ENCODE measurements at places on chromosomes 4 and X.

GRCh38 chrX:50952406-50952805 is 41.9 kb downstream of the BMP15 start:
- no peak overlapping the region for H3K4me3 ChIP-seq
- no peaks in the 10 kb centered on the region for H3K36me3 ChIP-seq
- no peaks in the 10 kb centered on the region for H3K4me1 ChIP-seq
- H3K27me3 ChIP-seq: no peaks in the 10 kb centered on the region

GRCh38 chrX:45849261-45849862 is 648.7 kb upstream of the DIPK2B start:
- H3K27me3 ChIP-seq: no peaks in the 10 kb centered on the region
- no peak for DNase-seq
- H3K4me3 ChIP-seq: peak overlapping the region; percentile 74
- H3K27ac ChIP-seq: no peak overlapping the region
- H3K4me1 ChIP-seq: no peaks in the 10 kb centered on the region

GRCh38 chr4:69039071-69039470 is 57.2 kb upstream of the UGT2B7 start:
- H3K27ac ChIP-seq: no peak overlapping the region
- H3K4me3 ChIP-seq: no peak overlapping the region
- no peak for DNase-seq
- H3K36me3 ChIP-seq: no peaks in the 10 kb centered on the region
- H3K4me1 ChIP-seq: no peaks in the 10 kb centered on the region
- no peaks in the 10 kb centered on the region for H3K27me3 ChIP-seq

GRCh38 chrX:102985192-102985591 is 48.1 kb downstream of the RAB40AL start:
- H3K27me3 ChIP-seq: no peaks in the 10 kb centered on the region
- H3K4me3 ChIP-seq: no peak overlapping the region
- no peak for DNase-seq
- no peak overlapping the region for H3K27ac ChIP-seq

GRCh38 chrX:151225843-151226242 is 49.5 kb downstream of the GPR50 start:
- no peak overlapping the region for H3K4me3 ChIP-seq
- peaks cover 2% of the 10 kb centered on the region for H3K4me1 ChIP-seq
- no peak overlapping the region for H3K27ac ChIP-seq
- DNase-seq: no peak

- no peak for DNase-seq
- no peaks in the 10 kb centered on the region for H3K36me3 ChIP-seq
- no peaks in the 10 kb centered on the region for H3K27me3 ChIP-seq
- no peak overlapping the region for H3K4me3 ChIP-seq
- H3K27ac ChIP-seq: no peak overlapping the region
Measured at GRCh38 chr4:187190390-187190789, 466.7 kb upstream of the FAT1 start.

DNA sequence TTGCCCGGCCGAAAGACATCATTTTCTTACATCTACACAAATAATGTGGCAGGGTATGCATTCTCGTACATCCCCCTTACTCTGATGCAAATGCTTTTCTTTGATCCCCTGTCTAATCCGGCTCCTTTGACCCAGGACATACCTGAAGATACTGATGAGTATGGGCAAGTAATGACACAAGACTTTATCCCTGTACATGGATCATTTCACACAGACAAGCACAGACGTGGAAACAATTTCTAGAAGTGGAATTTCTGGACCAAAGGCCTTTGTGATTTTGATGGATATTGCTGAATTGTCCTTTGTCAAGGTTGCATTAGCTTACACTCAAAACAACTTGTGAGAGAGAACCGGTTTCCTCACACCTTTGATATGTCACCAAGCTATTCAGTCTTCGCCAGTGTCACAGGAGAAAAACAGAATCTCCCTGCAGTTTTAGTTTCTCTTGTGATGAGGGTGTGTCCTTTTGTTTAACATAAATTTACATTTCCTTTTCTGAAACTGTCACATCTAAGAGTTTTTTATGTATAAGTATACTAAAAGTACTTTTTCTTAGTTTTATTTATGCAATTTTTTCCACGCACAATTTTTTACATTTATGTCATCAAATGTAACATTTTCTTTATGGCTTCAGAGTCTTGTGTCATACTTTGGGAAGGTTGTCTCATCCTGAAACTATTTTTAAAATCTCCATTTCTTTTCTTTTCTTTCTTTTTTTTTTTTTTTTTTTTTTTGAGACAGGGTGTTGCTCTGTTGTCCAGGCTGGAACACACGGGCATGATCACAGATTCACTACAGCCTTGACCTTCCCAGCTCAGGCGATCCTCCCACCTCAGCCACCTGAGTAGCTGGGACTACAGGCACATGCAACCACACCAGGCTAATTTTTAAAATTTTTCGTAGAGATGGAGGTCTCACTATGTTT is 25.2 kb downstream of the RWDD4 start:
- H3K27ac ChIP-seq: no peak overlapping the region
- no peak overlapping the region for H3K4me3 ChIP-seq
- peaks cover 1% of the 10 kb centered on the region for H3K4me1 ChIP-seq
- no peaks in the 10 kb centered on the region for H3K27me3 ChIP-seq

- no peaks in the 10 kb centered on the region for H3K4me1 ChIP-seq
- no peak overlapping the region for H3K4me3 ChIP-seq
- H3K27me3 ChIP-seq: no peaks in the 10 kb centered on the region
- no peak overlapping the region for H3K27ac ChIP-seq
Measured at GRCh38 chr4:41763729-41764128, 15.2 kb upstream of the PHOX2B start.

DNA sequence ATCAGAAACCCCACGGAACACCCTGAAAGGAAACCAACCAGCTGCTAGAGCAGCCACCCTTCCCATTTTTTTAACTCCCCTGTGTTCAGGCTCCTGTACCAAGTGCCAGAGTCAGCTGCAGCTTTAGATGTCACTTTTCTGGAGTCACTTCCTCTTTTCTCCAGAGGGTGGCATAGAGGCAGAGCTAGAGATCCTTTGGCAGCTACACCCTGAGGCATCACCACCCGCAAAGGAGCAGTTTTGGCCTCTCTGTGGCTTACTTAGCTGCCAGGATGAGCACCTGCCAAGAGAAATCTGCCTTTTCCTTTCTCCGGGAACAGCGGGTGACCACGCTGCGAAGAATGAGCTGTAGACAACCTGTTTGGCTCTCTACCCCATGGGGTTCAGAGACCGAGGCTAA is 58.0 kb upstream of the CHRDL1 start:
- H3K36me3 ChIP-seq: no peaks in the 10 kb centered on the region
- no peak overlapping the region for H3K27ac ChIP-seq
- no peaks in the 10 kb centered on the region for H3K4me1 ChIP-seq
- no peak overlapping the region for H3K4me3 ChIP-seq
- DNase-seq: peak; percentile 1
- no peaks in the 10 kb centered on the region for H3K27me3 ChIP-seq

GRCh38 chr4:150212927-150213326 is 134.7 kb downstream of the DCLK2 start:
- no peaks in the 10 kb centered on the region for H3K27me3 ChIP-seq
- no peaks in the 10 kb centered on the region for H3K36me3 ChIP-seq
- no peak overlapping the region for H3K4me3 ChIP-seq

DNA sequence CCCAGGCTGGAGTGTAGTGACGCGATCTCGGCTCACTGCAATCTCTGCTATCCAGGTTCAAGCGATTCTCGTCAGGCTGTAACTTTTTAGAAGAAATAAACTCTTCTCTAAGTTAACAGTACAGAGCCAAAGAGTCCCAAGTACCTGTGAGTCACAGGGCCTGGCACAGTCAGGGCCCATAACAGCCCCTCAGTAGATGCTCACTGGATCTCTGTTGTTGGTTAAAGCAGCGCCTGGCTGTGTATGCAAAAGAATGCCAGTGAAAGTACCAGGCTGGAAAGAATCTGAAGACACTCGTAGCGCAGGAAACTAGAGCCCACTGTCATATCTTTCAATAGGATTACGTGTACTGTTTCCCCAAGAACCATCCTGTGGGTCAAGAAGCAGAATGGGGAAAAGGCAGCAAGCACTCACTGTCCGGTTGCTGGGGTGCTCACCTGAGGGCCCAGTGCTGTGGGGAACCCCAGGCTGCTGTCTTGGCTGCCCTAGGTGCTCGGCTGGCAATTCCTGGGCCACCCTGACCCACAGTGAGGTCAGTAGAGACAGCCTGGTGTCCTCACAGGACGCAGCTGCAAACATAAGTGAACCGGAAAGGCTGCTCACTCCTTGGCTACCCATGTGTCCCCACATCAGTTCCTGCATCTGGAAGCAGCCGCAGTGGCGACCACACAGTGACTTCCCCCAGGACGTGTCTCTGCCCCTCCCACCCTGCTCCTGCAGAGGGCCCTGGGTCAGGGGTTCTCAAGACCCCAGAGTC is 3.1 kb upstream of the SLBP start:
- H3K4me1 ChIP-seq: no peaks in the 10 kb centered on the region
- no peak for DNase-seq
- peaks cover 17% of the 10 kb centered on the region for H3K36me3 ChIP-seq
- no peak overlapping the region for H3K4me3 ChIP-seq
- H3K27ac ChIP-seq: no peak overlapping the region

GRCh38 chrX:96982161-96982560 is 98.5 kb downstream of the RPA4 start:
- H3K27me3 ChIP-seq: no peaks in the 10 kb centered on the region
- no peak overlapping the region for H3K4me3 ChIP-seq
- H3K27ac ChIP-seq: no peak overlapping the region
- no peaks in the 10 kb centered on the region for H3K36me3 ChIP-seq

GRCh38 chr4:25872851-25873631 is 10.3 kb upstream of the SEL1L3 start:
- no peak for DNase-seq
- no peak overlapping the region for H3K4me3 ChIP-seq
- no peak overlapping the region for H3K27ac ChIP-seq
- H3K36me3 ChIP-seq: no peaks in the 10 kb centered on the region
- H3K27me3 ChIP-seq: no peaks in the 10 kb centered on the region

DNA sequence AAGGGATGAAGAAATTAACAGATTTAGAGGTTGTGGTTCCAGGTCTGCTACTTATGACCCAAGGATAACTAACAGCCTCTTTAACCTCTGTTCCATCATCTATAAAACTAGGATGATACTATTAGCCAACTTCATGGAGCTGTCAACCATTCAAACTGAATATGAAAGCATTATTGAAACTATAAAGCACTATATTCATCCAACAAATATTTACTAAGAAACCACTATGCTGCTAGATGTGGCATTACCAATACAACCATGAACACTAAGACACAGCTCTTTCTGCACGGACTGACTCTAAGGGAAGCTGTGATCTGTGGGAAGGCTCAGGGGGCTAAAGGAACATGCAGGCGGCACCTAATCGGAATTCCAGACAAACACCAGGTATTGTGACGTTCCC is 66.0 kb downstream of the APBB2 start:
- H3K27ac ChIP-seq: no peak overlapping the region
- 0 out of 2 replicates have a peak, but pooled peaks cover 2% of the 10 kb centered on the region for H3K4me1 ChIP-seq
- H3K4me3 ChIP-seq: no peak overlapping the region
- no peaks in the 10 kb centered on the region for H3K36me3 ChIP-seq
- DNase-seq: no peak

DNA sequence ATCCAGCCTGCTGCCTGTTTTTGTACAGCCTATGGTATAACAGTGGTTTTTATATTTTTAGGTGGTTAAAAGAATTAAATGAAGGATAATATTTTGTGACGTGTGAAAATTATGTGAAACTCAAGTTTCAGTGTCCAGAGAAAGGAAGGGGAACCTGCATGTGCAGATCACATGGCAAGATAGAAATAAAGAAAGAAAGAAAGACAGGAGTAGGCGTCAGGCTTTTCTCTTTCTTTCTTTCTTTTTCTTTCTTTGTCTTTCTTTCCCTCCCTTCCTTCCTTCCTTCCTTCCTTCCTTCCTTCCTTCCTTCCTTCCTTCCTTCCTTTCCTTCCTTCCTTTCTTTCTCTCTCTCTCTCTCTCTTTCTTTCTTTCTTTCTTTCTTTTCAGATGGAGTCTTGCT is 42.0 kb upstream of the HUWE1 start:
- no peak overlapping the region for H3K4me3 ChIP-seq
- no peaks in the 10 kb centered on the region for H3K27me3 ChIP-seq

GRCh38 chr4:182694551-182694950 is 222.6 kb downstream of the DCTD start:
- H3K4me3 ChIP-seq: no peak overlapping the region
- no peak for DNase-seq
- H3K27ac ChIP-seq: no peak overlapping the region
- no peaks in the 10 kb centered on the region for H3K4me1 ChIP-seq
- H3K27me3 ChIP-seq: no peaks in the 10 kb centered on the region

GRCh38 chr4:76989391-76990061 is 40.0 kb downstream of the SEPTIN11 start:
- no peak for DNase-seq
- no peaks in the 10 kb centered on the region for H3K27me3 ChIP-seq
- H3K27ac ChIP-seq: no peak overlapping the region
- H3K4me3 ChIP-seq: no peak overlapping the region
- H3K4me1 ChIP-seq: peaks cover 1% of the 10 kb centered on the region
- H3K36me3 ChIP-seq: no peaks in the 10 kb centered on the region

- H3K4me1 ChIP-seq: peaks cover 1% of the 10 kb centered on the region
- no peak within 1 kb of the TSS for H3K27ac ChIP-seq
- peaks cover 24% of the 10 kb centered on the region for H3K27me3 ChIP-seq
- no peak for DNase-seq
- H3K4me3 ChIP-seq: peak within 1 kb of the TSS; percentile 52
Measured at GRCh38 chr4:48483006-48483776, at the start of gene SLC10A4. Gene SLC10A4, plus strand, starts transcription at chr4:48483343. Its CDS starts 219 bp downstream, at chr4:48483562.

DNA sequence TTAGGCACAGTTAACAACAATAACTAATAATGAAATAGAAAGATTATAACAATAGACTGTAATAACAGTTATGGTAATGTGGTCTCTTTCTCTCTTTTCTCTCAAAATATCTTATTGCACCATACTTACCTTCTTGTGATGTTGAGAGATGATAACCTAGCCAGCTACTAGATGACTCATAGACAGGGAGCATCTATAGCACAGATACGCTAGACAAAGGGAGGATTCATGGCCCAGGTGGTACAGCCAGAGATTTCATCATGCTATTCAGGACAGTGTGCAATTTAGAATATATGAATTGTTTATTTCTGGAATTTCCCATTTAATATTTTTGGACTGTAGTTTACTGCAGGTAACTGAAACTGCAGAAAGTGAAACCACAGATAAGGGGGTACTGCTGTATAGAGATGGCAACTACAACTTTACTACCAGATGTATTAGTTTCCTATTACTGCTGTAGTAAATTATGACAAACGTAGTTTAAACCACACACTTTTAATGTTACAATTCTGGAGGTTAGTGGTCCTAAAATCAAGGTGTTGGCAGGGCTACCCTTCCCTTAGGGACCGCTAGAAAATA is 41.8 kb upstream of the MAGED1 start:
- no peak overlapping the region for H3K4me3 ChIP-seq
- no peaks in the 10 kb centered on the region for H3K27me3 ChIP-seq
- DNase-seq: no peak
- no peak overlapping the region for H3K27ac ChIP-seq
- H3K36me3 ChIP-seq: no peaks in the 10 kb centered on the region

- H3K4me1 ChIP-seq: peaks cover 1% of the 10 kb centered on the region
- H3K27ac ChIP-seq: no peak overlapping the region
- H3K4me3 ChIP-seq: peak overlapping the region; percentile 75
- H3K27me3 ChIP-seq: peaks cover 20% of the 10 kb centered on the region
- DNase-seq: no peak
- no peaks in the 10 kb centered on the region for H3K36me3 ChIP-seq
Measured at GRCh38 chr4:61199873-61200186, 296 bp upstream of the ADGRL3 start.
